ENCODE measurements at places on chromosomes 7 and 10.

GRCh38 chr7:20666444-20666843 is 51.0 kb downstream of the ABCB5 start:
- no peak for DNase-seq

GRCh38 chr7:159075563-159076238 is 69.0 kb downstream of the VIPR2 start:
- DNase-seq: no peak

GRCh38 chr10:6542999-6543430 is 37.1 kb downstream of the PRKCQ start:
- DNase-seq: no peak

DNA sequence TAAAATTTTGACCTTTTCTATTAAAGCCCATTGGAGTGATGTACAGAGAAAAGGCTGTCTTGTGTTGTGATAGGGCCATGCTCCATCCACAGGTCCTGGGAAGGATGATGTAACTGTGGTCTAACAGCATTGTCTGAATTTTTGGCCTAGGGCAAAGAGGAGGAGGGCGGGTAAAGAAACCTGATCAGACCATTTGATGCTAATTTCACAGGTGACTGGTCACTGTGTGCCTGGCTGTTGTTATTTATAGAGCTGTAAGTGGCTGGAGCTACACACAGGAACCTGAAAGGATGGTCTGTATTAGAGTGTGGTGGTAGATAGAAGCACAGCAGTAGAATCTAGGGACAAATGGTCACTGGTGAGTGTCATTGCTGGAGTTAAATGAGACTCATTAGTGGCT is 182.1 kb downstream of the AUTS2 start:
- peak; percentile 96 for DNase-seq

DNA sequence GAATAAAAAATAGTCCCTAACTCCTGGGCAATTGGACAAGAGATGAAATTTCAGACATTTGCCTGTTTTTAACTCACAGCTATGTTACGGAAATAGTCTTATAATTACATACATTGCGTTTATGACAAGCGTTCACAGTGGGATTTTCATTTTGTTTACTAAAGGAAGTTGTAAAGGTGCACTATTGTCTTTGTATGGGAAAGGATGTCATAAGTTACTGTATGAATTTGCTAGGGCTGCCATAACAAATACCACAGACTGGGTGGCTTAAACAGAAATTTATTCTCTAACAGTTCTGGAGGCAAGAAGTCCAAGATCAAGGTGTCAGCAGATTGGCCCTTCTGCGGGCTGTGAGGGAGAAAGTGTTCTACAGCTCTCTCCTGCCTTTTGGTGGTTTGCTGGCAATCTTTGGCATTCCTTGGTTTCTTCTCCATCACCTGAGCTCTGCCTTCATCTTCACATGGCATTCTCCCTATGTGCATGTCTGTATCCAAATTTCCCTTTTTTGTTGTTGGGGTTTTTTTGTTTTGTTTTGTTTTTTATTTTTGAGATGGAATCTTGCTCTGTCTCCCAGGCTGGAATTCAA is 5.6 kb downstream of the NFE2L3 start:
- peak; percentile 77 for DNase-seq

Measured in trophoblast cell (in vitro differentiated cells and primary cell).